ENCODE measurements at places on chromosomes 12 and 14. TPM values are rescaled to one million over a fixed set of nuclear protein-coding genes. Genes with fewer than 3 reads are reported as not detected.

GRCh38 chr12:124007826-124008570 lies 35.0 kb downstream of the ZNF664 start:
- DNase-seq: no peak

Gene KRT78
- not detected for total RNA-seq

GRCh38 chr14:64704743-64705380 lies 638 bp downstream of the PLEKHG3 start:
- DNase-seq: no peak

DNA sequence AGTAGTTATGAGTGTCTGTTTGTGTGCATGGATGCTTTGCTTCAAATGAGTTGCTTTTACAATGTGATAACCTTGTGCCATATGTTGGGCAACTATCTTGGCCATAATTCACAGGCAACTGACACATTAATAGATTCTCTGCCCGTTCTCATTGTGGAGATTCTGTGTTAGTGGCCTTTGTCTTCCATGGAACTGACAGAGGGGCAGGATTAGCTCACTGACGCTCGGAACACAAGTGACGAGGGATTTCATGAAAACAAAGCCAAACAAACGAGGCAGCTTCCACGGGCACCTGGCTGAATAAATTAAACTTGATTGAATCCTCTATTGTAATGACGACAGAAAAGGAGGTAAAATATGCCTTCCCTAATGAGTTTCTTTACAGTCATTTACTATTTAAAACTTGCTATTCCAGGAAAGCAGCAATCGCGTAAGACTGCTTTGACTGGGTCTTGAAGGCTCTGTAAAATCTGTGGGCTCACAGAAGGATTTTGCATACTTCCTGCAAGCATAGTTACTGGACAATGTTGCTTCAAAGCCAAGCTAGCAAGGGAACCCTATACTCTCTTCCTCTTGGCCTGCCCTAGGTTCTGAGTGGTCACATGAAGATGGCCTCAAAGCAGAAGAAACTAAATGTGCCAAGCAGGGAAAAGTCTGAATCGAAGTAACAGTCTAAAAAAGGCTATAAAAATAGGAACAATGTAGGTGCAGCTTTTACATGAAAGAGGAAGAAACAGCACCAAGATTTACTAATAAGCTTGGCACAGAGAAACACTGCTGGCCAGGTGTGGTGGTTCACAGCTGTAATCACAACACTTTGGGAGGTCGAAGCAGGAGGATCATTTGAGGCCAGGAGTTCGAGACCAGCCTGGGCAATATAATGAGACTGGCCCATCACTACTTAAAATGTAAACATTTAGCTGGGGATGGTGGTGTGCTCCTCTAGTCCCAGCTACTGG lies 28.1 kb upstream of the SINHCAF start:
- no peak for DNase-seq

Gene CMAS
- total RNA-seq: 17.6 TPM

Gene P2RX2
- not detected for total RNA-seq

GRCh38 chr12:122544537-122544936 lies 17.5 kb downstream of the KNTC1 start:
- DNase-seq: no peak

Gene SLC39A5
- total RNA-seq: not detected

- no peak for DNase-seq
These were observed 265.6 kb upstream of the RGS6 start for GRCh38 chr14:71666571-71667145.

Gene PHETA1
- 3.8 TPM for total RNA-seq

Gene TEAD4
- total RNA-seq: not detected

- DNase-seq: no peak
These were observed 5.5 kb downstream of the TMEM63C start for GRCh38 chr14:77186911-77187648.

Gene C3AR1
- 1.5 TPM for total RNA-seq

GRCh38 chr12:48938805-48939204 lies 13.5 kb upstream of the FKBP11 start:
- DNase-seq: no peak

Gene ZDHHC22
- not detected for total RNA-seq

GRCh38 chr14:22276913-22277816 lies 311.9 kb downstream of the DAD1 start:
- DNase-seq: no peak

Gene BEGAIN
- total RNA-seq: 1.4 TPM

Gene MMP19
- not detected for total RNA-seq

DNA sequence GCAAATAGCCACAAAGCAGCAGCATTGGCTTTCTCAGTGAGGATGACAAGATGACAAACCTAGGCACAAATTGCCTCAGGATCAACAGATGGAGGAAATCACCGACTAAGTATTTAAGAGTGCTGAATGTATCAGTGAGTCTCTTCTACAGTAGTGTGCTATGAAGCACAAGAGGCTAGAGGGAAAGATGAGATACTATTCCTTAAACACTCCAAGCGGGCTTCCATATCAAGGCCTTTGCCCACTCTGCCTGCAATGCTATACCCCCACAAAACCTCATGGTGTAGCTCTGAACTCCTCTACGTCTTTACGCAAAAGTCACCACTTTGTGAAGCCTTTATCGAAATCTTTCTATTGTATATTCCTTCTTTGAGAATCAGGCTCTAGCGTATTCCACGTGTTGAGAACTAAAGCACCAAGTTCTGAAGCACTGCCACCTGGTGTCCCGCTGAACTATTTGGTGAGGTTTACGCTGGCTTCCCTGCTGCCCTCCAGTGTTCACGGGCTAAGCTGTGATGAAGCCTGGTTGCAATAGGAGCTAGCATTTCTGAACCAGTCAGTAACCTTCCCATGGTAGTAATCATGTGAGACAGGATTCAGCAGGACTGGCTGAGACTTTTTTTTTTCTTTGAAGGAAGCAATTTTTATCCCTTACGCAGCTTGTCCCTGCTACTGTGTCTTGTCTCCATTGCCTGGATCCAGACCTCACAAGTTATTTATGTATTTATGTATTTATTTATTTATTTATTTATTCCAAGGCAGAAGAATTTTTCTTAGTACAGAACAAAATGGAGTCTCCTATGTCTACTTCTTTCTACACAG lies 426.5 kb upstream of the OR4E1 start:
- peak; percentile 31 for DNase-seq

Gene CISTR
- not detected for total RNA-seq

GRCh38 chr14:100334904-100335303 lies 11.8 kb downstream of the SLC25A47 start:
- DNase-seq: no peak

GRCh38 chr12:28777603-28778365 lies 371.3 kb upstream of the FAR2 start:
- DNase-seq: no peak

DNA sequence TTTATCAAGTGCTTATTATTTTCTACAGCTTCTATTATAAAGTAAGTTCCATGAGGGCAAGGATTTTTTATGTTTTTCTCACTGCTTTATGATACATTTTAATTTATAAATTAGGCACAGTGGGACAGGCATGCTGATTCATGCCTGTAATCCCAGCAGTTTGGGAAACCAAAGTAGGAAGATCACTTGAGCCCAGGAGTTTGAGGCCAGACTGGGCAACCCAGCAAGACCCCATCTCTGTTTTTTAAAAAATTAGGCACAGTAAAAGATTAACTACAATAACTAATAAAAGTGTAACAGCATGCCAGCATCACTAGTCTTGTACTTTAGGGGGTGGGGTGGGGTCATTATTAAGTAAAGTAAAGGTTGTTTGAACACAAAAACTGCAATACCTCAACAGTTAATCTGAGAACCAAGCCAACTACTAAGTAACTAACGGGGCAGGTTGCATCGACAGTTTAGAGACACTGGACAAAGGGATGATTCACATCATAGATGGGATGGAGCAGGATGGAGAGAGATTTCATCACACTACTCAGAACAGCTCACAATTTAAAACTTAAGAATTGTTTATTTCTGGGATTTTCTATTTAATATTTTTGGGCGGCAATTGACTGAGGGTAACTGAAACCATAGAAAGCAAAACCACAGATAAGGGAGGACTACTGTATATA lies 119.5 kb downstream of the PLEKHA5 start:
- DNase-seq: no peak

Gene OVCH1
- total RNA-seq: not detected

Gene GOLGA3
- total RNA-seq: 82.1 TPM

DNA sequence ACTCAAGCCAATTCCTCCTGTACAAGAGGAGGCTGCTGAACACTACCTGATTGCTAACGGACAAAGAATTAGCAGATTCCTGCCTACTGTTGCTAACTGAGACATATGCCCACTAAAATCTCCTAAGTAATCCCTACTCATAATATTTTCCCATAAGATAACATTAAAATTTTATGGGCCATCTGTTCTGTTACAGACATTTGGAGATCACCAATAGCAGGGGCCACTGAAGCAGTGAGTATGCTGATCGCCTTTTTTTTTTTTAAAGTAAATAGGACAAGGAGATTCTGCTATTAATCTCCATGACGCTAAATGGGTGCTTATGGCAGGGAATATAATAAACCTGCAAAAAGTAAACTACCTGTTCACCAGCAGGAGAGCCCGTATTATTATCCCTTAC lies 292.9 kb downstream of the MED13L start:
- DNase-seq: no peak

Gene OR10P1
- total RNA-seq: not detected

Gene OR6C76
- total RNA-seq: not detected

Gene ABCD2
- total RNA-seq: 22.9 TPM

Gene TAS2R20
- total RNA-seq: 2.1 TPM
